ENCODE measurements at places on chromosomes 2 and 18. TPM values are rescaled to one million over a fixed set of nuclear protein-coding genes. Genes with fewer than 3 reads are reported as not detected.

The RESP18 gene
- total RNA-seq, result not detected

The TEX44 gene
- not detected for total RNA-seq

The SLC14A1 gene
- not detected for total RNA-seq

DNA sequence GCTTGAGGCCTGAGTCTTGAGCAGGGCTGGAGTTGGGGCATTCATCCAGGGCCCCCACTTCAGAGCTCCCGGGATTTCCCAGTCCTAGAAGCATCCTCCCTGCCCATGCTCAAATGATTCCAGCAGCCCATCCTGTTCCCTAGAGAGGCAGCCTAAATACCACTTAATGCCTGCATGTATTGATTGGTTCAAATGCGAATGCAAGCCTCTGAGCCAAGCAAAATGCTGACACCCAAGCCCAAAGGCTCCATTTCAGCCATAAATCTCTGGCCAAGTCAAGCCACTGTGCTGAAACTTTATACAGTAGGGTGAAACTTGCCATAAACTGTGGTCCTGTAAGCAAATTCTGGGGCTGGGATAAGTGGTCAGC lies 279.8 kb downstream of the CLIP4 start:
- DNase-seq, result no peak

Data from Karpas-422 (cell line).